ENCODE measurements at places on chromosomes 4 and X. TPM values are rescaled to one million over a fixed set of nuclear protein-coding genes. Genes with fewer than 3 reads are reported as not detected.
A peak's percentile ranks its signal among the peaks of the same experiment; 100 is the strongest.

DNA sequence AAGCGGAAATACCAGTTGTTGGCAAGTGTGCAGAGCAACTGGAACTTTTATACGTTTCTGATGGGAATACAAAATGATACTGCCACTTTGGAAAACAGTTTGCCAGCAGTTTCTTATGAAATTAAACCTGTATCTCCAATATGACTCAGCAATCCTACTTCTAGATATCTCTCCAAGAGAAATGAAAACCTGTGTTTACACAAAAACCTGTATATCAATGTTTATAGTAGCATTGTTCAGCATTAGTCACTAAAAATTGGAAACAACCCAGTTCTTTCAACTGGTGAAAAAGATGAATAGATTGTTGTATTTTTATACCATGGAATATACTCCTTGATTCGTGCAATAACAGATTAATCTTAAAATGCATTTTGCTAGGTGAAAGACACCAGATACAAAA, 26.8 kb downstream of the ATP7A start:
- DNase-seq = no peak
- no peaks in the 10 kb centered on the region for H3K36me3 ChIP-seq
- no peak overlapping the region for H3K27ac ChIP-seq
- no peaks in the 10 kb centered on the region for H3K27me3 ChIP-seq
- no peak overlapping the region for H3K4me3 ChIP-seq

RAP1GDS1 gene
- 52.3 TPM for polyA plus RNA-seq

GRCh38 chrX:15043538-15043937, 170.3 kb downstream of the MOSPD2 start:
- no peaks in the 10 kb centered on the region for H3K27me3 ChIP-seq
- H3K4me1 ChIP-seq = no peaks in the 10 kb centered on the region
- DNase-seq = no peak
- no peaks in the 10 kb centered on the region for H3K36me3 ChIP-seq

WNK3 gene
- not detected for polyA plus RNA-seq

- H3K27ac ChIP-seq = no peak overlapping the region
- H3K36me3 ChIP-seq = no peaks in the 10 kb centered on the region
- H3K27me3 ChIP-seq = no peaks in the 10 kb centered on the region
- DNase-seq = no peak
- H3K4me1 ChIP-seq = no peaks in the 10 kb centered on the region
- no peak overlapping the region for H3K4me3 ChIP-seq
These were observed 180.2 kb downstream of the RBM46 start for GRCh38 chr4:154961263-154961662.

DNA sequence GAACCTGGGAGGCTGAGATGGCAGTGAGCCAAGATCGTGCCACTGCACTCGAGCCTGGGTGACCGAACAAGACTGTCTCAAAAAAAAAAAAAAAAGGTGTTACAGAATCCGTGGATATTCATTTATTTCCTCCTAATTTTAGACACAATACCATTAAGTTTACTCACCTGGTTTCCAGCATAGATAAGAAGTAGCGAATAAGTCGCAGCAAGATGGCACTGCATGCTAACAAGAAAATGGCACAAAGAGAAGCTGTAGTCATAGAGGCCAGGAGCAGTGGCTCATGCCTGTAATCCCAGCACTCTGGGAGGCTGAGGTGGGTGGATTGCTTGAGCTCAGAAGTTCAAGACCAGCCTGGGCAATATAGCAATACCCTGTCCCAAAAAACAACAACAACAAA, 17.0 kb upstream of the MOB1B start:
- no peaks in the 10 kb centered on the region for H3K4me1 ChIP-seq
- no peak overlapping the region for H3K27ac ChIP-seq
- H3K4me3 ChIP-seq = no peak overlapping the region
- H3K27me3 ChIP-seq = no peaks in the 10 kb centered on the region

CT83 gene
- polyA plus RNA-seq = not detected

DNA sequence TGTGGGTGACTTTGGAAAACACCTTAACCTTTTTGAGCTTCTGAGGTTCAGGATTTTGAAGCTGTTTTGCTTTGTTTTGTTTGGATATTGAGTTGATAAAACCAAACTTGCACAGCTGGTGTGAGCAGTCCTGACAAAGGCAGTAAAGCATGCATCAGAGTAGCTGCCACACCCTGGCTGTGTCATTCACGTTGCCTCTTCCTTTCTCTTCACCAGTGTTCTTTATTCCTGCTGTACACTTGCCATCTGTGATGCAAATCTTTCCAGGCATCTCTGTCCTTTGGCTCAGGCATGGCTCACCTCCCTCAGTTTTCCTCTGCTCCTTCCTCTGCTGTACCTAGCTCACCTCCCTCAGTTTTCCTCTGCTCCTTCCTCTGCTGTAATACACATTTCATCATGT, 1850.2 kb upstream of the AGA start:
- H3K4me3 ChIP-seq = no peak overlapping the region
- H3K27me3 ChIP-seq = no peaks in the 10 kb centered on the region
- DNase-seq = no peak
- H3K36me3 ChIP-seq = no peaks in the 10 kb centered on the region
- H3K4me1 ChIP-seq = no peaks in the 10 kb centered on the region

ARHGAP36 gene
- polyA plus RNA-seq = not detected

- no peak overlapping the region for H3K4me3 ChIP-seq
- no peaks in the 10 kb centered on the region for H3K27me3 ChIP-seq
- H3K27ac ChIP-seq = no peak overlapping the region
- no peak for DNase-seq
- H3K4me1 ChIP-seq = no peaks in the 10 kb centered on the region
- no peaks in the 10 kb centered on the region for H3K36me3 ChIP-seq
These were observed 224.9 kb upstream of the VCX3A start for GRCh38 chrX:6759655-6760375.

DNA sequence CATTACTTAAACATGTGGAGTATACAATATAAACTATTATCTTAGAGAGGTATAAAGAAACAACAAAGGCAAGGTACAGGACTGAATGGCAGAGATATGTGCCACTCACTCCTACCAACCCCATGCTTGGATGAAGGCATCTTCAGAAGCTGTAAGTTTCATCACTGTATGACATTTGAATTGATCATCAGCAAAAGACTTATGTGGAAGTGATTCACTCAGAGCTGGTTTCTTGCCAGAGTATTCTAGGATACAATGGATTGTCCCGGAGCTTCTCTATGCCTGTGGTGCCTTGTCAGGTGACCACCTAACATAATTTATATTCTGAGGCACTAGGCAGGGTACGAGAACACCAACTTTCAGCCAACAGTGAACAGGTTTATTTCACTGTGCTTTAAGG, 392.2 kb downstream of the PPP1R2C start:
- no peak for DNase-seq
- no peaks in the 10 kb centered on the region for H3K4me1 ChIP-seq
- H3K36me3 ChIP-seq = no peaks in the 10 kb centered on the region
- H3K27me3 ChIP-seq = no peaks in the 10 kb centered on the region
- no peak overlapping the region for H3K27ac ChIP-seq
- H3K4me3 ChIP-seq = no peak overlapping the region

GRCh38 chrX:10554612-10555270, 65.6 kb downstream of the MID1 start:
- no peak overlapping the region for H3K27ac ChIP-seq
- H3K36me3 ChIP-seq = no peaks in the 10 kb centered on the region
- H3K27me3 ChIP-seq = no peaks in the 10 kb centered on the region
- H3K4me1 ChIP-seq = no peaks in the 10 kb centered on the region

NUDT9 gene
- polyA plus RNA-seq = 16.8 TPM

TMEM165 gene
- polyA plus RNA-seq = 40.2 TPM

DNA sequence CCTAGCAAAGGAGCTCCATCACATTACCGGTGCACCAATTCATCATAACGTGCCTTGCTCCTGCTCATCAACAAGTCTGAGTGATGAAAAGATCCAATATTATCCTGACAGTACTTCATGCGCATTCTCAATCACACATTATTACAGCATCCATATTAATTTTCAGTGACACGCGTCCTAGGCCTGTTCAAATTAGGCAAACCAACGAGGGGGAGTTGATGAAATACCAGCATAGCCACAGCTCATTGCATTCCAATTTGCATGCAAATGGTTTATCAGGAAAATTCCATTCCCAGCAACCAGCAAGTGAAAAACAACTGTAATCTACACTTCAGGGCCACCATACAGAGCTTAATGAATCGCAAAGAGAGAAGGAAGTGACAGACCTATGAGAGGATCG, 236.9 kb downstream of the DCLK2 start:
- H3K4me1 ChIP-seq = no peaks in the 10 kb centered on the region
- no peak for DNase-seq
- H3K36me3 ChIP-seq = peaks cover 30% of the 10 kb centered on the region
- no peaks in the 10 kb centered on the region for H3K27me3 ChIP-seq

GPM6B gene
- 0.31 TPM for polyA plus RNA-seq

DNA sequence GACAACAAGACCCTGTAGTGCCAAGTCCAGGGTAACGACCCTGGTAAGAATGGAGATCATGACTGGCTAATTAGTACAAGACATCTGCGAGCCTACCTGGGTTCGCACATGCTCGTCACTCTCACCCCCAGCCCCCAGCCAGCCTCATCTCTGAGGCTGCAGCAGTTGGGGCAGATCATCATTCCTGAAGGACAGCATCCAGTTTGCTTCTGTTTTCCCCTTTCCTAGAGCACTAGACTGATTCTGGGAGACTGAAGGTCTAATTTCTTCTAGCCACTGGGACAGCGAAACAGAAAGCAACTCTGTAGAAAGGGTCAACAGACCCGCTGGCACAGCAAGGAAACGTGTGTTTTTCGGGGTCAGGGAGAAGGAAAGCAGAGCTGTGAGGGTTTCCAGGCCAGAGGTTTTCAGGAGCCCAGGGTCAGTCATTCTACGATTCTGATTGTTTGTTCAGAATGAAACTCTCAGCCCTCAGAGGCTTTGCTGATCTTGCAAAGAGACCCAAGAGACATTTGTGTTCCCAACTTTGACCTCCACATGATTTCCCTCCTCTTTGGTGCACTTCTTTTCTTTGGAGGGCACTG, 343.1 kb upstream of the NOCT start:
- no peaks in the 10 kb centered on the region for H3K4me1 ChIP-seq
- no peaks in the 10 kb centered on the region for H3K27me3 ChIP-seq
- H3K4me3 ChIP-seq = no peak overlapping the region
- DNase-seq = no peak
- no peaks in the 10 kb centered on the region for H3K36me3 ChIP-seq

DNA sequence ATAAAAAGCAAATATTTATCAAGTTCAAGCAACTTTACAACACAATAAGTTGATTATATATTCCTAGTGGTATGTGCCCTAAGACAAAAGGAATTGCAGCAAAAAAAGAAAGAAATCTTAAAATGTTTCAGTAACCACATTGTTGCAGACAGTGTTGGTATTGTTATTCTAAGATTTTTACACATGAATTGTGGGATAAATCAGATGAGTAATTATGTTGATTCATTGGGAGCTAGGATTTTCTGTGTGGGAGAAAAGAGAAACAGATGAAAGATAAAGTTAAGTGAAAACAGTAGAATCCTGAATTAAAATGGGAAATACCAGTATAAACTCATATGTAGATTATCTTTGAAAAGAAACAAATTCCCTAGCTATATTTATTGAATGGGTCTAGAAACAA, 362.4 kb downstream of the PPP3CA start:
- H3K4me1 ChIP-seq = no peaks in the 10 kb centered on the region
- H3K27ac ChIP-seq = no peak overlapping the region
- no peak overlapping the region for H3K4me3 ChIP-seq
- no peaks in the 10 kb centered on the region for H3K27me3 ChIP-seq
- DNase-seq = no peak

DNA sequence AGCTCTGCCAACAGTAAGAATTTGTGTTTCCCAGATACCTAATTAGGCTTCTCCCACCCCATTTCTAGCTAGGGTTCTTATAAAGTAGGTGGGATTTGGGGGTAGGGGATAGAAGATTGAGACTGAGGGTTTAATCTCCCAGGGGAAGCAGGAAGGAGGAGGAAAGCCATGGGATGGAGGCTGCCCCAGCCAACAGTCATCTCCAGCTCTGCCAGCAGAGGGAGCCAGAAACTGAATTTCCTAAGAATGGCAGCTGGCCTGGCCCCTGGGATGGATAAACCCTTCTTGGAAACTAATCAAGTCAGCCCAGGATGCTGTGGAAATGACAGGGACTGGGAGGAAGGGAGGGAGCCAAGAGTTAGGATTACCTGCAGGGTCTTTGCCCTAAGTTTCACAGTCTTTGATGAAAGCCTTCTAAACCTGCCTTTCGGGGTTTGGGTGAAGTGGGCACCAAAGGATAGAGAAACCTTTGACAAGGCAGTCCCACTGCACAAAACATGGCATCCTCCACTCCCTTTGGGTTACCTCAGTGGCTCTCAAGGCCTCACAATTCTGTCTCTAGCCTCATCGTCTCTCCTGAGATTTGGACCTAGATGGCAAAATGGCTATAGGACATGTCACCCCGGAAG, 6.7 kb upstream of the ERCC6L start:
- H3K36me3 ChIP-seq = no peaks in the 10 kb centered on the region
- peak; percentile 3 for DNase-seq
- no peaks in the 10 kb centered on the region for H3K27me3 ChIP-seq
- H3K27ac ChIP-seq = no peak overlapping the region

DNA sequence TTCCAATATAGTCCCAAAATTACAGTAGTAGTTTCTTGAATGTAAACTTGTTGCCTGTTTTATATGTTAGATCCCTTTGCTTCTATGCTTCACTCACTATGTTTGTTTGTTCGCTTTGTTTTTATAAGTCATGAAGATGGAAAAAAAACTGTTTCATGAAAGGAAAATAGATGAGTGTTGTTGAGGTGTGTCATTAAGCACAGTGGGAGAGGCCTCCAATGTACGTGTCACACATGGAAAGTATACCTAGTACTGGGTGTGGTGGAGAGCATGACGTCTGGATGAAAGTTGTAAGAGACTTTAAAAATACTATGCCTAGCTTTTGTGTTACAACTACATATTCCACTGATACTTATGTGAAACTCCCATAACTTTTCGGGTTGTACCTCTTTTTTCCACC, 28.4 kb downstream of the PLS3 start:
- H3K27ac ChIP-seq = no peak overlapping the region
- no peaks in the 10 kb centered on the region for H3K36me3 ChIP-seq
- DNase-seq = no peak
- H3K27me3 ChIP-seq = no peaks in the 10 kb centered on the region
- no peaks in the 10 kb centered on the region for H3K4me1 ChIP-seq

SMIM14 gene
- polyA plus RNA-seq = 23.3 TPM

ARL9 gene
- polyA plus RNA-seq = not detected

PCDH7 gene
- not detected for polyA plus RNA-seq

DNA sequence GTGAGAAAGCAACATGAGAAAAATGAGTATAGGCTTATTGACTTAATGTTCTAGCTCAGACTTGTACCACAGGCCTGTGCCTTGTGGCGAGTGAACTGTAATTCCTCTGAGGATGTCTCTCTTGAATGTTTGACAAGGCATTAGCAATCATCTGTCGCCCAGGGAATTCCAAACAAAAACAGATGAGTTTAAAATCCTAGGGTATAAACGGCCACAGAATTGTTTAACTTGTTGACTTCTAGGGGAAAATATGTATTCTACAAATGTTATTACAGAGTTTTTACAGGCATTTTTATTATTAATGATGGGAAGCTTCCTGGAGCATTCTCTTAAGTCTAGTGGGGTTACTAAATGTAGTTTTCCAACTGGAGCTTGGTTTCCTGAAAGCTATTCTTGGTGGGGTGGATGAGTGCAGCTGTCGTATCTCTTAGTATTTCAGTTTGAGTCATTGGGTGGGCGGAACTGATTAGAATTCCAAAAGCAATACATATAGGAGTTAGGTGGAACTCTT, 40.6 kb downstream of the ARHGAP10 start:
- H3K27ac ChIP-seq = no peak overlapping the region
- no peaks in the 10 kb centered on the region for H3K4me1 ChIP-seq
- H3K4me3 ChIP-seq = no peak overlapping the region
- H3K36me3 ChIP-seq = no peaks in the 10 kb centered on the region

Measured in CD4-positive, CD25-positive, alpha-beta regulatory T cell (primary cell).